ENCODE measurements at places on chromosomes 7 and 10.

DNA sequence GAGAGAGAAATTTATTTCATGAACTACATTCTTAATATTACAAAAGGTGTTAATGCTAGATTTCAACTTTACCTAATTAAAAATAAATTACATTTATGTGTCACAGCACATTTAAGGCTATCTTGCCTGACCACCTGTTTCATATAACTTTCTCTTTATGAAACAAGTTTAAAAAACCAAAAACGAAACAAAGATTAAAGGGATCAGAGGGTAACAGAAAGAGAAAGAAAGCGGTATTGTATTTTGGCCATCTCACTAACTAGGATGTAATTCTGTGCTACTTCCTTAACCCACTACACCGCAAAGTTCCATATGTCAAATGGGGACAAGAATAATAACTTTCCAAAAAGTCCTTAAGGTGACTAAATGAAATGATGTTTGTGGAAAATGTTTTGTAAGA lies 6.3 kb upstream of the RHOBTB1 start:
- DNase-seq: no peak

GRCh38 chr10:359093-359492 lies 223.8 kb downstream of the ZMYND11 start:
- no peak for DNase-seq

- DNase-seq: no peak
These were observed 37.8 kb downstream of the PDLIM1 start for GRCh38 chr10:95253007-95253406.

DNA sequence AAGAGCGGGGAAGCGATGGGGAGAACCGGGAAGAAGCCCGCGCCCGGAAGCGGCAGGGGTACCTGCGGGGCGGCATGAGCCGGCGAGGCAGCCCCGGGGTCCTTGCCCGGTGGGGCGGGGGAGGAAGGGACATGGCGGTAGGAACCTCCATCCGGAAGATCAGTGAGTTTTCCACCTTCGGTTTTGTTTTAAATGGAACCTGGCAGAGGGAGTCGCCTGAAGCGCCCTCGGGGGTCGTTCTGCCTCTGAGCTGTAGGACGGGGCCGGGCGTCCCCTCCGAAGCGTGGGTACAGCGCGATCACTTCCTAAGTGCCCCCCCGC lies 471 bp downstream of the PFKP start:
- no peak for DNase-seq

DNA sequence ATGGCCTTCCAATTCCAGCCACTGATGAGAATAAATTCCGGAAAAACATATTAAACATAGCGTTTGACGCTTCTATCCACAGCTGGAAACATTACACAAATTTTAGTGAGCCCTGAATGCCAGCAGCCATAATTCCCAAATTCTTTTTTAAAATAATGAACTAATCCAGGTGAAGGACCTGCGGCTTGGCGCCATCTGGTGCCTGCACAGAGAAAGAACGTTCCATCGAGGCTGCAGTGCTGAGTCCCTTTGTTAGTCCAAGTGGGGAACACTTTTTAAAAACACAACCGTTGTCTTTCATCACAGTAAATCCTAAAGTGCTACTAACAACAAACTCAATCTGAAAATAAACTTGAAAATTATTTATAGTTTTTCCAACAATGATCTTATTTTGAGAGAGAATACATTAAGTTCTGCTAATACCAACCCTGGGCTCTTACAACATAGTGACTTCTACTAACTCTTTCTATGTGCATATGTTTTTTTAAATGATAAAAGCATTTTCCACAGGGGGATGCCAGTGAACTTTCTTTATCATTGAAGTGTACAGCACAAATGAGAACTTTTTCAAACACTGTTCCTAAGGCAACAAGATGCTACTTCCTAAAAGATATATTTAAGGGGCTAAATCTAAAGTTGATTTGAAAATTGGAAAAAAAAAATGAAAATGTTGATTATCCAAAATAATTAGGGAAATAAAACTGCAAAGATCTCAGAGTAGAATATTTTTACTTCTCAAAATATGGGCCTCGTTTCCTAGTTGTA lies 166.9 kb upstream of the RNF32 start:
- no peak for DNase-seq

GRCh38 chr7:5237286-5237685 lies 45.5 kb upstream of the SLC29A4 start:
- peak; percentile 68 for DNase-seq

GRCh38 chr10:103123282-103124024 lies 69.6 kb downstream of the NT5C2 start:
- DNase-seq: no peak

DNA sequence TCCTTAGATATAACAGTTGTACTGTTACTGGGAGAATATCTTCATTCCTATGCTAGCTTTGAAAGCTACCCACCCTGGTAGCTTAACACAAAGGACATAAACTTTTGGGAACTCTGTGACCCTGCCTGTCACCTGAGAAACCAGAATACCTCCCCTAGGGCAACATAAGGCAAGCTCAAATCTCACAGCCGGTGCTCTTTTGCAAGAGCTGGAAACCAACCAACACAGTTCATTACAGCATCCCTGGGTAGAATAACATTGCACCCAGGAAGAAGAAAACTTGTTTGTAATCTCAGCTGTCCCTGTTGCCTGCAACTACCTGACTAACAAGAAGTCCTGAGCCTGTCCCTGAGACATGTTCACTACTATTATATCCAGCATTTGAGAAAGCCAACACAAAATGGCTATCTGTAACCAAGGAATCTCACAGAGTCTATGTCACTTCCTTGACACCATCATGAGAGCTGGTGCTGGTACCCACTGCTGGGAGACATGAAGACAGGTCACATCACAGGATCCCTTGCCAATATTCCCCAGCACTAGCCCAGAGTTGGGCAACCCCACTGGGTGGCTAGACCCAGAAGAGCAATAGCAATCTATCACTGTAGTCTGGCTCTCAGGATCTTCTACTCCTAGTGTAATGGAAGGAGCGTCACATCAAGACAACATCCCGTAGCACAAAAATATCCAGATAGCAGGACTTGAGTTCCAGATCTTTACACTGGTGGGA lies 31.3 kb downstream of the AKR1C3 start:
- no peak for DNase-seq

DNA sequence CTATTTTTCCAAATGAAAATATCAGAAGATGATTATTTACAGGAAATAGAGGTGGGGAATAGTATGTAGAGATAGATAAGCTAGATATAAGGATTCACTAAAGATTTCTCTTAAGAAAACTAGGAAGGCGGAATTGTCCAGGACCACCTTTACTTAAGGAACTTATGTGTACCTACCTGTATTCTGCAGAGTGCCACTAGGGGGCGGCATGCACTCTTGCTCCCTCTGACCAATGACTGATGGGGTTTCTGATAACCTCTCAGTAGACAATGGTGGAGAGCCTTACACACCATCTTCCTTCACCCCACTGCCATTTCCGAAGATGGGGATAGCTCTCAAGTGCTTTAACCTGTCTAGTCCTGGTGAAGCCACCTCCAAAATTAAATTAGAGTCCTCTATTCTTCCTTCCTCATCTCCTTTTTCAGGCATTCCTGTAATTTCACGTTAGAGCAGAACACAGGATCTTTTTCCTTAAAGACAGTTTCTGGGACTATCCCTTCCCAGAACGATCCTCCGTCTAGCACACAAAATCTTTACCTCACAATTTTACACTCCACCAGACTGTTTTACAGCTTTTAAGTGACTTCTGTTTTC lies 453.1 kb downstream of the SORCS1 start:
- DNase-seq: no peak

DNA sequence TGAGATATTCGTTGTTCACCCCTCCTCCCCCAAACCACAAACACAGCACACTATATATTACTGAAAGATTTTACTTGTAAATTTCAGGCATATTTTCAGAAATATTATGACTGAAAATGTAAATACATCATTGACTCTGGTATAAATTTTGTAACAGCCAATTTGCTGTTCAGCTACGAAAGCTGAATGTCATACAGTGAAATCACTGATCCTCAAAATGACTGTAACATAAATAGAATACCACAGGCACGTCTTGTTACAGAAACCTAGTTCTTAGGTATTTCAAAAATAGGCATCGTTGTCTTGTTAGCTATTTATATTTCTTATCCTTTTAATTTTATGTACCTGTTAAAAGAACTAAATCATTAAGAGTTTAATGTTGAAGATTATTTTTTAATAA lies 15.1 kb downstream of the TRUB1 start:
- DNase-seq: no peak

DNA sequence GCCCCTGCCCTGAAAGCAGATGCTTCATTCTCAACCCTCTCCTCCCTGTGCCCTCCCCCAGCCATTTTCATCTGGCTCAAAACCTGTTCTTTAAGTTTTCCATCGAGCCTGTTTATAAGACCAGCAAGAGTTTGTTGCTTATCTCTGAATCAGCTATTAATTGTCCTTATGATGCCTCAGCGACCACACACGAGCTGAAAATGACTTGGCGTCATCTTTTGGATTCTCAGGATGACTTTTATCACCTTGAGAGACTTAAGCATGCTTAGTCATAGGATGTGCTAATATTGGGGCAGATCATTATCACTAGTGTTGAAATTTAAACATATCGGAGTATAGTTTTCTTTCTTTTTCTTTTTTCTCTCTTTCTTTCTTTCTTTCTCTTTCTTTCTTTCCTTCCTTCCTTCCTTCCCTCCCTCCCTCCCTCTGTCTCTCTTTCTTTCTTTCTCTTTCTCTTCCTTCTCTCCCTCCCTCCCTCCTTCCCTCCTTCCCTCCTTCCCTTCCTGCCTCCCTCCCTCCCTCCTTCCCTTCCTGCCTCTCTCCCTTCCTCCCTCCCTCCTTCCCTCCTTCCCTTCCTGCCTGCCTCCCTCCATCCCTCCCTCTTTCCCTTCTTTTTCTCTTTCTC lies 184.5 kb downstream of the PHTF2 start:
- no peak for DNase-seq

DNA sequence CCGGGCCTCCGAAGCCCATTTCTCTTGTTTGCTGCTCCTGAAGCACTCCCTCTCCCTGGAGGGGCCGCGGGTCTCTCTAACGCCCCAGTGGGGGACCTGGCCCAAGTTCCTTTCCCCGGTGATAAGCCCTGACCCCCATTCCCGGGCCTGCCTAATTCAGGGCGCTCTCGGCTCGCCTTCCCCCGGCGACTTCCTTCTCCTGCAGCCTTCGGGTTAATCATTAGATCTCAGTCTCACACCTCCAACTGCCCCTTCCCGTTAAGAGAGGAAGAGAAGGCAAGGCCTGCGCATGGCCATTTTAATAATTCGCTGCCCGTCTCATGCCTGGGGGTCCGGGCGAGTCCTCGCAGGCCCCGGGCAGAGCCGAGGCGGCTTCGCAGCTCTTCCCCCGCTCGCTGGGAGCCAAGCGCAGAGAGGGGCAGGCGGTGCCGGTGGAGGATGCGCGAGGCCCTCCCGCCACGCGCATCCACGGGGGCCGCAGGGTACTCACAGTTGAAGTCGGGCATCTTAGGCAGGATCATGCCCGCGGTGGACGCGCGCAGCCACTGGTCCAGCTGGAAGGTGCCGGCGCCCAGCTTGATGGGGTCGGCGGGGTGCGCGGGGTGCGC lies 1.2 kb downstream of the MNX1 start:
- no peak for DNase-seq

DNA sequence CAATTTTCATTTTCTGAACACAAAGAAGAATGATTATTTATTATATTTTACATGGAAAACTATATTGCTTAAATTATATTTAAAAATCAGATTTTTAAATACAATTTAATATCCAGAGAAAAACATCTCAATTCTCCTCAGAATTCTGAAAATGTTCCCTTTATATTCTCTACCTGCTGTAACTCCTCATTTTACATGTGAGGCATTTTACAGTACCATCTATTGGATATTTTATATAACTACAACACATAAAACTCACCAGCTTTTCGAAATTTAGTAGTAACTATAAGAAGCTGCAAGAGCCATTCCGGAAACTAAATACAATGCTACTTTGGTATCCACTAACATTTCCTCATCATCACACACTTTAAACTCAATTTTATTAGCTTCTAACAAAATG lies 264.6 kb downstream of the DGKB start:
- DNase-seq: no peak

- no peak for DNase-seq
These were observed 4.8 kb upstream of the ANK3 start for GRCh38 chr10:60394446-60394845.

GRCh38 chr7:85162721-85163120 lies 24.1 kb downstream of the SEMA3D start:
- DNase-seq: no peak

DNA sequence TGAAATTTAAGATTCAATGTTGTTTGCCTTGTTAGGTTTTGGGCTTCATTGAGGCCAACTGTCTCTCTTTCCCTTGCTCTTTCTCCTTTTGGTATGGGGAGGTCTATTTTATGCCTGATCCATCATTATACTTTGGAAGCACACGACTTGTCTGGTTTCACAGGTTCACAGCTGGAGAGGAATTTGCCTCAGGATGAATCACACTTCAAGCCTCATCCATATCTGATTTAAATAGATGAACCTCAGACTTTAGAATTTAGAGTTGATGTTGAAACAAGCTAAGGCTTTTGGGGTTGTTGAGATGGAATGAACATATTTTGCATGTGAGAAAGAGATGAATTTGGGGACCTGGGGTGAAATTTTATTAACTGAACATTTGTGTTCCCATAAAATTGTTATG lies 150.5 kb upstream of the IGFBP3 start:
- DNase-seq: no peak

DNA sequence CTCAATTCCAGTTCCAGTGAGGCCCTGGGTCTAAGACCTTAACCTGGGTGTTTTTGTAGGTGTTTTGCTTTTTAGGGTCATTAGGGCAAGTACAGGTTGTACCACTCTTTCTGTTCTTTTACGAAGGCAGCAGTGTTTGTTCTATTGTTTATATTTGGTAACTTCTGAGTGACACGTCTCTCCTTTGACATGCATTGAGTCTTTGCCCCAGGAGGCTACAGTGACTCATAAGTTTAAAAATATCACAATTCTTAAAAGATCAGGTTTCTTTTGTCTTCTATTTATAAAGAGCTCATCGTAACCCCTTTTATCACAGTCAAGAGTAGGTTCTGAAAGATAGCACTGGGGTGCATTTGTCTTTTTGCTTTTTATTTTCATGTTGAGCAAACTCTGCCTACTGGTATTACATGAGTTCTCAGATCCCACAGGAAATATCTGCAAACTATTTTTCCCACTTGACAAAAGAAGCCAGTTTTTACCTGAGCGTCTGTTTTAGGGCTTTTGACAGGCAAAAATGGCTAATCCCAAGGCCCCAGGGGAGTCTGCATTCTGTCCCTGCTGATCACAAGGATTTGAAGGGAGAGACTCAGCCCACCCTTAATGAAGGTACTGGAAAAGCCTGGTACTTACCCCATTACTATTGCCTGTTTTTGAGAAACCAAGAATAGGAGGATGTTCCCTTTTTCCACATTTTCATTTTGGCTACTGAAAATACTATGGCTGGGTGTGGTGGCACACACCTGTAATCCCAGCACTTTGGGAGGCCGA lies 7.9 kb downstream of the NUDT13 start:
- DNase-seq: no peak

GRCh38 chr10:103916876-103917275 lies 1.1 kb downstream of the STN1 start:
- DNase-seq: no peak

GRCh38 chr7:109391240-109391639 lies 821.6 kb downstream of the DNAJB9 start:
- no peak for DNase-seq
